Sigmoid colon (tissue), 7 donors: ENCODE measurements at places on chromosomes 11 and 22.

DNA sequence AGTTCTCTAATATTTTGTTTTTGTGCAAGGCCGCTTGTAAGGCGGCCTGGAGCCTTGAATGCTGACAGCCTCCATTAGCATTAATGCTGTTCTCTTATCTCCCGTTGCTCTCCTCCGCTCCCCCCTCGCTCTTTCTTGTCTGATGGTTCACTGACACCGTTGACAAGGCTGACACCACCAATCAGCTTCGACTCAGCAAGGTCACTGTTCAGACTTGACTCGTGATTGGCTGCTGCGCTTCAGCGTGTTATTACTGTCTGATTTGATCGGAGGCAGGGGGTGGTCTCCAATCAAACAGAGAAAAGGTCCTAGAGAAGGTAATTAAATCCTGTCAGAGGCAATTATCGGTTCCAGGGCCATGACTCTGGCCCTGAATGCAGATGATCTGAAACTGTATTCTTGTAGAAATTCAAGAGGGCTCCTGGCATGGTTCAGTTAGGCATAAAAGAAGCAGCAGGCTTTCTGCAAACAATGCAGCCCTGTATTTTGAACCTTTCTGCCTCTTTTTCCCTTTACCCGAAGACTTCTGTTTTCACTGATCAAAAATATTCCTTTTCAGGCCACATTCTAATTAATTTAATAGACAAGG is 49.3 kb upstream of the MPPED2 start:
- peak; percentile 61 for DNase-seq

DNA sequence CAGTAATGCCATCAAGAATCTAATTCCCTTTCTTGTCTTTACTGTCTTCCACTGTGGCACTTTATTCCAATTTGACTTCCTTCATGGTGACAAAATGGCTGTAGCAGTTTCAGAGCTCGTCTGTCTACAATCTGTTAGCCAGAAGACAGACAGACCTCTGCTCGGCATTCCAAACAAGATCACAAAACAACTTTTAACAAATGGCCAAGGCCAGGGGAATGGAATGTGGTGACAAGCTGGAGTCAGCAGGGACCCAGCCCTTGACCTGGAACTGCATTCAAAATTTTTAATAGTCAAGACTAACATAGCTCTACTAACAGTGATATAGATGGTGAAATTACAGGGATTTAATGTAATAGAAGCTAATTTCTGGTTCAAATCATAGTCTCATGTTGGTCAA is 637.2 kb downstream of the ETS1 start:
- DNase-seq, result no peak

DNA sequence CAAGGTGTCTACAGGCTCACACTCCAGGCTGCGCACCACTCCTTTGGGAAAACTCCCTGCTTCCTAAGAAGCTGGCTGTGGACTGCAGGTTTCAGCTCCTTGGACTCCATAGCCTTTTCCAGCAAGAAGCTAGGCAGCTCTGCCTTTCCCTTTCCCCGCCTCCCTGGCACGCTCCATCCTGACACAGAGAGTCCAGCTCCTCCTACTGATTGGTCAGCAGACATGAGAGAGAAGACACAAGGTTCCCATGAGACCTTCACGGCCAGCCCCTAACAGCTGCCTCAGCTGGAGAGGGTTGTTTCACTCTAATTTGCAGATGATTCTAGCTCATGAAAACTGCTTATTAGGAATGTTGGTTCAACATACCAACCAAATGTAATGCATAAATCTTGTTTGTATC is 27.6 kb downstream of the TENM4 start:
- DNase-seq, result peak; percentile 95

DNA sequence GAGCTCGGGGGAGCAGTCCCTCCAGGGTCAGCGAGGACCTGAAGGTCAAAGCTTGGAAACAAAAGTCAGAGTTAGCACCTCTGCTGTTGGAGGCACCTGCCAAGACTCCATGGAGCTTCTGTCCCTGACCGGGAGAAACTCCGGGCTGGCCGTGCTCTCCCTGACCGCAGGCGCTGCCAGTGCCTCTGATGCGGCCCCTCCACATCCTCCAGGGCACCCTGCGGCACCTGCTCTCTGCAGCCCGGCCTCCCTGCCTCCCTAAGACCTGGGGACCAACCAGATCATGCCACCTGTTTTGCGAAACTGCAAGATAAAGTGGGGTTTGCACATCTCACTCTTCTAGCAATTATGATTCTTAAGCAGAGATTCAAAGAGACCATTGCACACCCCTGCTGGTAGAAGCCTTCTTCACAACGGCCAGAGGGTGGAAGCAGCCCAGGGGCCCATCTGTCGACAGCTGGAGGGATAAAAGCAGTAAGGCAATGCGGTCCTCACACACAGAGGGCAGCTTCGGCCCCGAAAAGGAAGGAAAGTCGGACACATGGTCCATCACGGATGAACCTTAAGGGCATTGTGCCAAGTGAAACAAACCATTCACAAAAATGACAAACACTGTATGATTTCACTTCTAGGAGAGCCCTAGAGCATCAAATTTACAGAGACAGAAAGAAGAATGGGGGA is 477.1 kb downstream of the BRD1 start:
- DNase-seq, result no peak

- peak; percentile 93 for DNase-seq
Observed at GRCh38 chr22:46053563-46054090, 76.7 kb upstream of the WNT7B start.
